ENCODE measurements at places on chromosomes 1 and 21.

GRCh38 chr1:172135076-172135672, 285.3 kb upstream of the C1orf105 start:
- no peaks in the 10 kb centered on the region for H3K36me3 ChIP-seq
- no peak overlapping the region for H3K4me3 ChIP-seq

GRCh38 chr1:169105087-169105433, 1.4 kb upstream of the ATP1B1 start:
- H3K27ac ChIP-seq, result no peak overlapping the region
- H3K27me3 ChIP-seq, result peaks cover 2% of the 10 kb centered on the region
- no peak for DNase-seq
- no peaks in the 10 kb centered on the region for H3K36me3 ChIP-seq
- peaks cover 31% of the 10 kb centered on the region for H3K4me1 ChIP-seq
- no peak overlapping the region for H3K4me3 ChIP-seq

DNA sequence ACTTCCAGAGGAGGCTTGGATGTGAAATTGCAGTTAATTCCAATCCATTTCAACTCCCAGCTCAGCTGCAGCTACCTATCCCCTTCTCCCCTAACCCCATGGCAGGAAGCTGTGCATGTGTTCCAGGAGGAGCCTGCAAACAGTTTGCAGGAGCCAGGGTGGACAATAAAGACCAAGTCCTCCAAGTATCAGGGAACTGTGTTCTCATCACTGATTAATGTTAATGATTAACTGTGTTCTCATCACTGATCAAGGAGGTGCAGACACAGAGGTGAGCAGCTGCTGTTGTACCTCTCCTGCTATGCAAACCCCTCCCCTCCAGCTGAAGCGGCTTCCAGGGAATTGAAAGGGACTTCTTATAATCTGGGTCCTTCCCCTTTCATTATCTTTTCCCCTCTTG, 19.2 kb downstream of the CLDN19 start:
- DNase-seq, result no peak
- no peaks in the 10 kb centered on the region for H3K4me1 ChIP-seq
- no peaks in the 10 kb centered on the region for H3K27me3 ChIP-seq
- peaks cover 13% of the 10 kb centered on the region for H3K36me3 ChIP-seq
- H3K4me3 ChIP-seq, result no peak overlapping the region
- H3K27ac ChIP-seq, result no peak overlapping the region

- H3K4me1 ChIP-seq, result no peaks in the 10 kb centered on the region
- no peak overlapping the region for H3K4me3 ChIP-seq
- DNase-seq, result no peak
- no peaks in the 10 kb centered on the region for H3K27me3 ChIP-seq
- no peaks in the 10 kb centered on the region for H3K36me3 ChIP-seq
These were observed 39.3 kb downstream of the TCP10L start for GRCh38 chr21:32545948-32546441.

GRCh38 chr1:45348020-45348419, 7.8 kb upstream of the MUTYH start:
- H3K4me1 ChIP-seq, result no peaks in the 10 kb centered on the region
- H3K27me3 ChIP-seq, result peaks cover 14% of the 10 kb centered on the region
- H3K27ac ChIP-seq, result no peak overlapping the region
- H3K36me3 ChIP-seq, result peaks cover 13% of the 10 kb centered on the region
- H3K4me3 ChIP-seq, result peak overlapping the region; percentile 3

- H3K4me1 ChIP-seq, result peaks cover 6% of the 10 kb centered on the region
- H3K27me3 ChIP-seq, result no peaks in the 10 kb centered on the region
- peaks cover 8% of the 10 kb centered on the region for H3K36me3 ChIP-seq
- no peak overlapping the region for H3K27ac ChIP-seq
These were observed 44.1 kb downstream of the PGBD5 start for GRCh38 chr1:230382001-230382491.

DNA sequence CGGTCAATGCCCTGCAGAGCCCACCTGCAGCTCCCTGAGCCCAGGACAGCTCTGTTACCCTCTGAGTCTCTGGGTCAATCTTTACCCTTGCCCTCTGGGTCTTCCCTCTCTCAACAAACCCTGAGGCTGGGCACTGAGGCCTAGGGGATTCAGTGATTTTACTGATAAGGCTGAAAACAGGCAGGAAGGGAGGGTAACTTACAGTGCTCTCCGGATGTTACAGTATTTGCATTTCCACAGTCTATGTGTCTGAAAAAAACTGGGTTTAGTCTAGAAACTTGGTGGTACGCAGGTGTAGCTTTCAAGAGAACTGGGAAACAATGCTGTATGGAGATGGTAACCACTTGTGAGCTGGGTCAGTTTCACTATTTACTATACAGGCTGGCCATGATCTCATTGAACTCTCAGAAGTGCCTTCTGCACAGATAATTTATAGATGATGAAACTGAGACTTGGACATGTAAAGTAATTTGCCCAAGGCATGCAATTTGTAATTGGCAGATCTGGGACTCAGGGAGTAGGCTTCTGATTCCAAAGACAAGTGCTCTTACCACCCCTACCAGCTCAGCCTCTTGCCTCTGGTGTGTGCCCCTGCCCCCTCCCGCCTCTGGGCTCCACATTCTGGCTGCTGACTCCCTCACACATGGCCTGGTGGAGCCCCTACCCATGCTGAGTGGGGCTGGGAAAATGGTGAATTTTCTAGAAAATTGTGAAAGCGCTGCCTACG, 48.8 kb downstream of the TENT5C start:
- peaks cover 7% of the 10 kb centered on the region for H3K27me3 ChIP-seq
- no peak overlapping the region for H3K4me3 ChIP-seq
- no peak overlapping the region for H3K27ac ChIP-seq
- H3K36me3 ChIP-seq, result no peaks in the 10 kb centered on the region
- H3K4me1 ChIP-seq, result no peaks in the 10 kb centered on the region

- H3K36me3 ChIP-seq, result no peaks in the 10 kb centered on the region
- no peaks in the 10 kb centered on the region for H3K27me3 ChIP-seq
- peaks cover 38% of the 10 kb centered on the region for H3K4me1 ChIP-seq
- no peak overlapping the region for H3K27ac ChIP-seq
These were observed 14.8 kb downstream of the TNFRSF1B start for GRCh38 chr1:12181568-12181967.

GRCh38 chr1:5393603-5394002, 598.6 kb downstream of the NPHP4 start:
- no peak for DNase-seq
- H3K27me3 ChIP-seq, result no peaks in the 10 kb centered on the region
- H3K4me3 ChIP-seq, result no peak overlapping the region
- H3K27ac ChIP-seq, result no peak overlapping the region
- no peaks in the 10 kb centered on the region for H3K36me3 ChIP-seq
- H3K4me1 ChIP-seq, result no peaks in the 10 kb centered on the region

All from neuronal stem cell (in vitro differentiated cells).